ENCODE measurements at places on chromosomes 16 and 17. TPM values are rescaled to one million over a fixed set of nuclear protein-coding genes. Genes with fewer than 3 reads are reported as not detected.

The MAP3K14 gene
- 80.8 TPM for total RNA-seq

The ALDH3A1 gene
- total RNA-seq = 0.21 TPM

The TBC1D3E gene
- not detected for total RNA-seq

The SLC46A1 gene
- 16.9 TPM for total RNA-seq

The ATP1B2 gene
- total RNA-seq = 0.08 TPM

DNA sequence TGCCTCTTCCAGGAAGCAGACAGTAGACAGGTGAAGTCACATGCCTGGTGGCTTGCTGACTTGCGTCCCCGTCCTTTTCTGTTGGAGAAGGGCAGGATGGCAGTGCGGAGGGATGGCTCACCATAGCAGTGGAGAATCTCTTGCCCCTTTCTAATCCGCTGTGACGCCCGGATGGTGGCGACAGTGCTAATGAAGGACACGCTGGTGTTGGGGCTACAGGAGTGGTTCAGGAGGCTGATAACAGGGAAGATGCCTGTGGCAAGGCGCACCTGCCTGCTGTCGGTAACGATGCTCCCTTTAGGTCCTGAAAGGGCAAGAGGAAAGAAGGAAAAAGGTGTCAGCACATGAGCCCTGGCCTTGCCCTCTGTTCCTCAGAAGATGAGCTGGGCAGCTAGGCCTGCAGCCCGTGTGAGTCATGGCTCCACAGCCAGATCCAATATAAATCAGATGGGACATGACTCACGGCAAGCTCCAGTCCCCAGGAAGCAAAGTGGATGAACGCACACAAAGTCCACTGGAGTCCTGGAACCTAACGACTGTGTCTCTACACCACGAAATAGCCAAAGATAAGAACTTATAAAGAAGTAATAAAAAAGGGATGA, 25.5 kb downstream of the SERPINF1 start:
- H3K27me3 ChIP-seq = no peaks in the 10 kb centered on the region
- H3K4me1 ChIP-seq = peaks cover 15% of the 10 kb centered on the region
- H3K4me3 ChIP-seq = no peak overlapping the region
- peak overlapping the region; percentile 39 for H3K27ac ChIP-seq
- peak; percentile 77 for DNase-seq

GRCh38 chr17:17204041-17204591, 2.0 kb downstream of the PLD6 start:
- H3K4me1 ChIP-seq = peaks cover 8% of the 10 kb centered on the region
- H3K27ac ChIP-seq = no peak overlapping the region
- no peaks in the 10 kb centered on the region for H3K36me3 ChIP-seq
- no peak for DNase-seq

- no peaks in the 10 kb centered on the region for H3K27me3 ChIP-seq
- H3K36me3 ChIP-seq = no peaks in the 10 kb centered on the region
- peak; percentile 32 for DNase-seq
- H3K4me3 ChIP-seq = no peak overlapping the region
- no peaks in the 10 kb centered on the region for H3K4me1 ChIP-seq
Observed at GRCh38 chr16:66275775-66276428, 90.6 kb upstream of the CDH5 start.

GRCh38 chr17:49031965-49032928, 35.1 kb downstream of the IGF2BP1 start:
- peak; percentile 64 for DNase-seq
- no peaks in the 10 kb centered on the region for H3K27me3 ChIP-seq
- no peak overlapping the region for H3K4me3 ChIP-seq
- no peaks in the 10 kb centered on the region for H3K36me3 ChIP-seq
- H3K4me1 ChIP-seq = no peaks in the 10 kb centered on the region
- H3K27ac ChIP-seq = no peak overlapping the region

- H3K4me1 ChIP-seq = no peaks in the 10 kb centered on the region
- H3K27ac ChIP-seq = no peak overlapping the region
- no peak overlapping the region for H3K4me3 ChIP-seq
- H3K27me3 ChIP-seq = no peaks in the 10 kb centered on the region
- no peak for DNase-seq
Observed at GRCh38 chr17:52751051-52751450, 592.5 kb upstream of the CA10 start.

GRCh38 chr17:2814481-2815341, 18.5 kb downstream of the RAP1GAP2 start:
- H3K36me3 ChIP-seq = no peaks in the 10 kb centered on the region
- H3K4me1 ChIP-seq = 0 out of 2 replicates have a peak, but pooled peaks cover 2% of the 10 kb centered on the region
- H3K4me3 ChIP-seq = no peak overlapping the region
- no peak for DNase-seq
- no peaks in the 10 kb centered on the region for H3K27me3 ChIP-seq
- H3K27ac ChIP-seq = no peak overlapping the region

- H3K27me3 ChIP-seq = no peaks in the 10 kb centered on the region
- H3K4me1 ChIP-seq = no peaks in the 10 kb centered on the region
- no peak overlapping the region for H3K4me3 ChIP-seq
- H3K36me3 ChIP-seq = no peaks in the 10 kb centered on the region
Observed at GRCh38 chr17:15273141-15273793, 8.1 kb upstream of the PMP22 start.

- no peak overlapping the region for H3K4me3 ChIP-seq
- H3K36me3 ChIP-seq = no peaks in the 10 kb centered on the region
- peak; percentile 13 for DNase-seq
- peaks cover 26% of the 10 kb centered on the region for H3K4me1 ChIP-seq
Observed at GRCh38 chr17:66580956-66581391, 253.9 kb upstream of the CACNG5 start.

GRCh38 chr17:76204277-76204676, 36.0 kb downstream of the RNF157 start:
- no peak overlapping the region for H3K4me3 ChIP-seq
- H3K4me1 ChIP-seq = no peaks in the 10 kb centered on the region
- H3K27me3 ChIP-seq = no peaks in the 10 kb centered on the region
- H3K27ac ChIP-seq = no peak overlapping the region

GRCh38 chr16:87172632-87173031, 144.6 kb downstream of the C16orf95 start:
- DNase-seq = no peak
- H3K27ac ChIP-seq = no peak overlapping the region
- no peaks in the 10 kb centered on the region for H3K4me1 ChIP-seq
- H3K27me3 ChIP-seq = no peaks in the 10 kb centered on the region

DNA sequence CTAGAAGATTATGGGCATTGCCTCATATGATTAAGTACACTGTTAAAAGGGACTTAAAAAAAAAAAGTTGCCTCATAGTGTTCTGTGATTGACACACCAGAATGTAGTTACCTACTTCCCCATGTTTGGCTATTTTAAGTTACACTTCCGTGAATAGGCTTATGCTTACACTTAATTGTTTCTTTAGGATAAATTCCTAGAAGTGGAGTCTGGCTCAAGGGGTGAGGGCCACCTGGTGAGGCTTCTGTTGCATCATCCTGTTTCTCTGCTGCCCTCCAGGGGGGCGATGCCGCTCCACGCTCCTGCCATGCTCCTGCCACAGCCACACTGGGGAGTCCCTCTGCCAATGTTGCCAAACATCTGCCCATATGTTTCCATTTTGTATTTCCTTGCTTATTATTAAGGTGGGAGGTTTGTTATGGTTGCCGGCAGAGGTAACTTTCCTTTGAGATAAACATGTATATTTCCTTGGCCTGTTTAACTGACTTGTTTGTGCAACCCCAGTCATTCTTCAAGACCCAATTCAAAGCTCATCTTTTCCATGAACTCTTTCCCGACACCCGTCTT, 73.1 kb downstream of the KSR1 start:
- H3K4me1 ChIP-seq = peaks cover 16% of the 10 kb centered on the region

DNA sequence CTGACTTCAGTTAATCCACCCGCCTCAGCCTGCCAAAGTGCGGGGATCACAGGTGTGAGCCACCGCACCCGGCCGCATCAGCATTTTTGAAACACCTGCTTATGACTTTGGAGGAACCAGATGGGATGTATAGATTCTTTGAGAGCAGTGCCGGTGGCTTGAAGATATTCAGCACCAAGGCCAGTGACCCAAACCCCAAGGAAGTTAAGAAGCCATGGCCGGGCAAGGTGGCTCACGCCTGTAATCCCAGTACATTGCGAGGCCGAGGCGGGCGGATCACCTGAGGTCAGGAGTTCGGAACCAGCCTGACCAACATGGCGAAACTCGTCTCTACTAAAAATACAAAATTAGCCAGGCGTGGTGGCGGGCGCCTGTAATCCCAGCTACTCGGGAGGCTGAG, 43.9 kb downstream of the TRARG1 start:
- no peak for DNase-seq
- H3K36me3 ChIP-seq = no peaks in the 10 kb centered on the region
- no peak overlapping the region for H3K27ac ChIP-seq
- H3K27me3 ChIP-seq = no peaks in the 10 kb centered on the region
- no peak overlapping the region for H3K4me3 ChIP-seq
- H3K4me1 ChIP-seq = no peaks in the 10 kb centered on the region

DNA sequence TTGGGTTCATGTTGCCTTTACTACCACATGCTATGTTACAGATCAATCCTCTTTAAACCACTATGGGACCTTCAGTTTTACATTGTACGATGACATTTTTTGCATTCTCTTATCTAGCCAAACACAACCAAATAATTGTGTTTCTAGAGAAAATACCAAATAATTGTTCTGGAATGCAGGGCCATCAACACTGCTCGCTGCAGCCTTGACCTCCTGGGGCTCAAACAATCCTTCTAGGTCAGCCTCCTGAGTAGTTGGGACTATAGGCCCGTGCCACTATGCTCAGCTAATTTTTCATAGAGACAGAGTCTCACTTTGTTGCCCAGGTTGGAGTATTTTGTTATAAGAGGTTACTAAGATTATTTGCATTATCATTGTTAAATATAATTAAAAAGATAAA, 237.5 kb upstream of the PMFBP1 start:
- H3K36me3 ChIP-seq = no peaks in the 10 kb centered on the region
- H3K4me1 ChIP-seq = no peaks in the 10 kb centered on the region
- no peak overlapping the region for H3K27ac ChIP-seq
- DNase-seq = no peak

Data from Panc1 (cell line).